ENCODE measurements at places on chromosomes 1 and 21. TPM values are rescaled to one million over a fixed set of nuclear protein-coding genes. Genes with fewer than 3 reads are reported as not detected.
A peak's percentile ranks its signal among the peaks of the same experiment; 100 is the strongest.

DNA sequence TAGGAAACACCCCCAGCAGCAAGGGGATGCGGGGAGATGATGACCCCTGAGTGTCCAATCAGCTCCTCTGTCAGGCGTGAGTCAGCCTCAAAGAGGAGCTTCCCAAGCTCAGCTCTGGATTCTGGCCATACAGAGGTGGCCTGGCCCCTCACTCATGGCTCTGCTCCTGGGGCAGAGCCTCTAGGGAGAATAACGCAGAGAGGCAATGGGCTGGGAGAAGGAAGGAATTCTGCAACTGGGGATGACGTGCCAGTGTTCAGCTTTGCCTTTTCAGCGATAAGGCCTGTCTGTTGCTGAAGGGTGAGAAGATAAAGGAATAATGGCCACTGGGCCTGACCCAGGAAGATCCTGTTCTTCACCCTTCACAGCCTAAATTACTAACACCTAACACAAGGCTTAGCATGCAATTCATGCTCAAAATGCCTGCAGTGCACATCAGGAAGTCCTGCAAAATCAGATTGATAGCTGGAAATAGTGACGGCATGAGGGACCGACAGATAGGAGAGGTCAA is 92.2 kb downstream of the TBX19 start:
- no peak for DNase-seq

GRCh38 chr1:166136222-166136621 is 30.6 kb downstream of the FAM78B start:
- DNase-seq = no peak

DNA sequence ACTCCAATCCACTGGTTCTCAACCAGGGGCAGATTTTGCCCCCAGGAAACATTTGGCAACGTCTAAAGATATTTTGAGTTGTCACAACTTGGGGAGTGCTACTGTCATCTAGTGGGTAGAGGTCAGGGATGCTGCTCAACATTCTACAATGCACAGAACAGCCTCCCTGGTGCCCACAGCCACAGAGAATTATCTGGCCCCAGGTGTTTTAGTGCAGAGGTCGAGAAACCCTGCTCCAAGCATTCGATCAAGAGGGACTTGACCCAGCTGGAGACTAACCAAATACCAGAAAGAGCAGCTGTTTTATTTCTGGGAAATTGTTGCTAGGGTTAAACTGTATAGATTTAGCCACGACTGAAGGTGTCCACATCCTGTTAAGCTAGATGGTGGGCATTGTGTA is 19.2 kb downstream of the CD247 start:
- no peak for DNase-seq

DNA sequence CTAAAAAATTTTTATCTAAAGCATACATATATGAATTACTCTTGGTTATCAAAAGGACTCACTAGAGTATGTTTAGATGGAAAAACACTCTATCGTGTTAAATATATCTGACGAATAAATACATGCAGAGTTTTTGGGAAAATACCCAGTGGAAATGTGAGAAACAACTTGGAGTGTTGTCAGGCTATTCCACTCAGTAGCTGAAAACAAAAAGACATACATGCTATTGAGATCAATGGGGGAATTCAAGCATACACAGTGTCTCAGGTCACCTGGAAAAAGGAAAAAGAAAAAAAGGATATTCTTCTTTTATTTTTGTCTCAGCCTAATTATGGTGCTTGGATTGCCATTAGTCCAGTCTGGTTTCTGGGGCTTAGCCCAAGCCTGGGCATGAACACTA is 247.0 kb upstream of the LYPLAL1 start:
- no peak for DNase-seq

DNA sequence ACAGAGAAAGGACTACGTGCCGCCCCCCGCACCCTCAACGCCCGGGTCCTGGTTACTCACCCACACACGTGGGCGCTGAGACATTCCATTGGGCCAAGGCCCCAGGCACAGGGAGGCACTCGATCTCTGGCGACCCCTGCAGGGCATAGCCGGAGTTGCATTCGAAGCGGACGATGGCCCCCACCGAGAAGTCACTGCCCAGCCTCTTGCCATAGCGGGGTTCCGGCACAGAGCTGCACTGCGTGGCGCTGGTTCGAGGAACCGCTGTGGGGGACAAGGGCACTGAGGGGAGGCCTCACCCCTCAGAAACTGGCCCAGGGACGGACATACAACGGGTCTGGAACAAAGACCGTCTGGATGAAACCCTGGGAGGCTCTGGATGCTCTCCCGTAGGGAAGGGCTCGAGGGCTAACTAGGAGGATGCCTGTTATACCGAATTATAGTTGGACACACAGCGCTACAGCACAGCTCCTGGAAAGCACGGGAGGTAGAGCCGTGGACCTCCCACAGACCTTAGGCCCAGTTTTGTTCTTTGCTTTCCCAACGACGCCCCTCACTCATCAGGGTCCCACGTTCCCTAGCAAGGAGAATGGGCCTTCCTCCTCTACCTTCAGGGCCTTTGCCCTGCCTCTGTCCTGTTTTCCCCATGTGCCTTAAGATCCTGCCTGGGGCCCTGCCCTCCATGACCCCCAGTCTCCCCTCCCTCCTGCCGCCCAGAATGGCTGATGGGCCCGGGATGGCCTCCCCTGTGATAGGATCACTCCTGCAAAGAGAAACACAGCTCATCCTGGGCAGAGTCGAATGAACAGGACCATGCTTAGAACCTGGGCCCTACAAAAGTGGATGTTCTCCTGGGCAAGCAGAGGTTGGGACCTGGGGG is 152.8 kb downstream of the ZSCAN20 start:
- no peak for DNase-seq

- no peak for DNase-seq
Measured at GRCh38 chr1:52739699-52740467, 13.6 kb downstream of the ZYG11B start.

DNA sequence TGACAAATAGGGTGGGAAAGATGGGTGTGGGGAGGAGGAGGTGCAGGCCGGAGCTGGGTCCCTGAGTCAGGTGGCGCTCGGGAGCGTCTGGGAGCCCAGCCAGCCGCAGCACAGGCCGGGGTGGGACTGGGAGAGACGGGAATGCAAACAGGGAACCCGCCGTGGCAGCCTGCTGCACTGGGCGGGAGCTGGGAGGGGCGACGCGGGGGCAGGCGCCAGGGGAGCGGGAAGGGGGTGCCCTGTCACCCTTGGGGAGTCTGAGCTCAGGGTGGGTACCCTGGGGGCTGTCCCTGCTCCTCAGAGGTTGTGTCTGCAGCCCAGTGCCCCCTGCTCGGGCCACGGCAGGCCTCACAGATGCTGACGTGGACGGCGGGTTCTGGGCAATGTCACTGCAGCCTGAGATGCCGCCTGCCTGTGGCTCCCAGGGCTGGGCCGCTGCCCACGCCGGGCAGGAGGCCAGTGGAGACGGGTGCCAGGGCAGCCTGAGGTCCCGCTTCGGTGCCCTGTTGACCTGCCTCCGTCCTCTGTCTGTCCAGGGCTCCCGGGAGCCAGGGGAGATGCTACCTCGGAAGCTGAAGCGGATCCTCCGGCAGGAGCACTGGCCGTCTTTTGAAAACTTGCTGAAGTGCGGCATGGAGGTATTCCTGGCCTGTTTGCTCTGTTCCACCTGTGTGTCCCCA is 16.6 kb upstream of the LRRC3 start:
- DNase-seq = no peak

- DNase-seq = peak; percentile 68
Measured at GRCh38 chr1:161382214-161383019, 14.7 kb upstream of the CFAP126 start.

GRCh38 chr1:147077523-147077922 is 94.7 kb downstream of the PRKAB2 start:
- no peak for DNase-seq

- DNase-seq = no peak
Measured at GRCh38 chr1:3327389-3327702, 127.1 kb upstream of the ARHGEF16 start.

DNA sequence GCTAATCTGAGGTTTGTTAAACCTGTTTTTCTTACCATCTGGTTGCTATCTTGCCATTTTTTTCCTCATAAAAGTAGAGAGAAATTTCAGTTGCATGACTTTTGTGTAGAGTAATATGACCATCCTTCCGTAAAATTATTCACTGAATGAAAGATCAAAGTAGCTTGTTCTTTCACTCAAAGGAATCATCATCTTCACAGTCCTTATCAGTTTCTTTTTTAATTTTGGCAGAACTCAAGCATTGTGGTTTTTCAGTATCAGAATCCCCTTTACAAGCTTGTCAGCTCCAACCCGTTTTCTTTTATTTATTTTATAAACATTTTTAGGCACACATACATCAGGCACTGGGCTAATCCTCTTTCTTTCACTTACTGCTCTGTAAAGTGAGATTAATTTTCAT is 91.7 kb downstream of the UBE2U start:
- no peak for DNase-seq

Gene KRTAP10-2
- not detected for total RNA-seq

Gene TAS1R3
- 0.31 TPM for total RNA-seq

Gene RIPK4
- 67.4 TPM for total RNA-seq

Gene LRRC7
- not detected for total RNA-seq

Gene GIPC2
- 0.26 TPM for total RNA-seq

Measured in Panc1 (cell line).